Stimulated activated CD8-positive, alpha-beta memory T cell treated with anti-CD3 and anti-CD28 coated beads, Interleukin-7, amount 100 ng/mL, for 4 hours (primary cell): ENCODE measurements at places on chromosomes 2 and 18.

- DNase-seq: no peak
Measured at GRCh38 chr18:47931718-47932103, 1.3 kb upstream of the SMAD2 start.

- DNase-seq: no peak
Measured at GRCh38 chr2:174590928-174591648, 6.5 kb downstream of the WIPF1 start.

- no peak for DNase-seq
Measured at GRCh38 chr2:33583194-33583938, 15.7 kb downstream of the FAM98A start.

- no peak for DNase-seq
Measured at GRCh38 chr2:199922856-199923255, 11.8 kb downstream of the C2orf69 start.

- no peak for DNase-seq
Measured at GRCh38 chr2:120419073-120419472, 73.1 kb downstream of the INHBB start.

DNA sequence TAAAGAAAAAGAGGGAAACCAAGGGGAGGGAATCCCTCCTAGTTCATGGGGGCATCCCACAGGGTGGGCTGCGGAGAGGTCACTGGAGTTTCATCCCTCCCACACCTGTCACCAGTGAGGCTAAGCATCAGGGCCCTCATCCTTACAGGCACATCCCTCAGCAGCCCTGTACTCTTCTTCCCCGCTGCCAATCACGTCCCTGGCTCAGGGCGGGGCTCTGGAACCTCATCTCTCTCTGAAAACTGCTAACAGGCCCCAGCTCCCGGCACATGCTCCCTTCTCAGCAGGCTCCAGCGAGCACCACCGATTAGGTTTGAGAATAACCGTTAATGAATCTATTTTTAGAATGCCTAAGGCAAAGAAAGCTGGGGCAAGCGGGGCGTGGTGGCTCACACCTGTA, 13.0 kb downstream of the UXS1 start:
- no peak for DNase-seq

DNA sequence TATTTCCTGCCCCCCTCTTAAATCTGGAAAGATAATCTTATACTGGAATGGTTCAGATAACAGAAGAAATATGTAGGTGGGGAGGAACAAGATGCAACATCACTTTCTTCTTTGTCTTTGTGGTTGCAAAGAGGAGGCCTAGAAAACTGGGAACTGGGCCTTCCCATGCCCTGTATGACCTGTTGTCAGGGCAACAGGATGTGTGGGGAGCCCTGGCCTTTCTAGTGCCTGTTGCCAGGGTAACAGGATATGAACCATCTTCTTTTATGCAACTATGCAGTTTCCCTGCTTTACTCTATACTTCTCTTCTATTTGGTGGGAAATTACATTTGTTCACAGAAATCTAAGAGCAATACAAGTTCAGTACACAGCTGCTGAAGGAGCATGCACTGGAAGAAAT, 79.8 kb upstream of the PDE1A start:
- DNase-seq: no peak

GRCh38 chr18:63440219-63440618, 17.9 kb upstream of the VPS4B start:
- DNase-seq: no peak

DNA sequence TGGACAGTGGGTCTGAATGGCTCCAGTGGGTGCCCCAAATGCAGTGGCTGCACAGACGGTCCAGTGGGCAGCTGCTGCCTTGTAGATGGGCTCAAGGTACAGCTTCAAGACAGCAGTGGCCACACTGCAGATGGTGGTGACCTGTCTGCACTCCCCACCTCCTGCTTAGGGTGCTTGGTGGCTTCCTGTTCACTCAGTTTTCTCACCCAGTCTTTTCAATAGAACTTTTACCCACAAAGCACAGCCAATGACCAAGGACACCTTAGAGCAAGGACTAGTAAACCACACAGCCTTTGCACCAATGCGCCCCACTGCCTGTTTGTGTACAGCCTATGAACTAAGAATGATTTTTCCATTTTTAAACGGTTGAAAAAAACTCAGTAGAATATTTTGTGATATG, 34.9 kb downstream of the MEX3C start:
- no peak for DNase-seq
